ENCODE measurements at places on chromosomes 5 and 9.

- DNase-seq: no peak
These were observed 26.5 kb upstream of the ADRB2 start for GRCh38 chr5:148799737-148800527.

DNA sequence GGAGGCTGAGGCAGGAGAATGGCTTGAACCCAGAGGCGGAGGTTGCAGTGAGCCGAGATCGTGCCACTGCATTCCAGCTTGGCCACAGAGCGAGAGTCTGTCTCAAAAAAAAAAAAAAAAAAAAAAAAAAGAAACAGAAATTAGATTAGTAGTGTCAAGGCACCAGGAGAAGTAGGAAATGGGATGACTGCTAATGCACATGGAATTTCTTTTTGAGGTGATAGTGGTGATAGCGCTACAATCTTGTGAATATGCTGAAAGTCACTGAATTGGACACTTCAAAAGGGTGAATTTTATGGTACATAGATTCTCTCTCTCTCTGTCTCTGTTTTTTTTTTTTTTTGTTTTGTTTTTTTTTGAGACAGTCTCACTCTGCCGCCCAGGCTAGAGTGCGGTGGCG, 42.1 kb upstream of the SUB1 start:
- DNase-seq: no peak

GRCh38 chr9:107172979-107173347, 110.1 kb upstream of the RAD23B start:
- no peak for DNase-seq

DNA sequence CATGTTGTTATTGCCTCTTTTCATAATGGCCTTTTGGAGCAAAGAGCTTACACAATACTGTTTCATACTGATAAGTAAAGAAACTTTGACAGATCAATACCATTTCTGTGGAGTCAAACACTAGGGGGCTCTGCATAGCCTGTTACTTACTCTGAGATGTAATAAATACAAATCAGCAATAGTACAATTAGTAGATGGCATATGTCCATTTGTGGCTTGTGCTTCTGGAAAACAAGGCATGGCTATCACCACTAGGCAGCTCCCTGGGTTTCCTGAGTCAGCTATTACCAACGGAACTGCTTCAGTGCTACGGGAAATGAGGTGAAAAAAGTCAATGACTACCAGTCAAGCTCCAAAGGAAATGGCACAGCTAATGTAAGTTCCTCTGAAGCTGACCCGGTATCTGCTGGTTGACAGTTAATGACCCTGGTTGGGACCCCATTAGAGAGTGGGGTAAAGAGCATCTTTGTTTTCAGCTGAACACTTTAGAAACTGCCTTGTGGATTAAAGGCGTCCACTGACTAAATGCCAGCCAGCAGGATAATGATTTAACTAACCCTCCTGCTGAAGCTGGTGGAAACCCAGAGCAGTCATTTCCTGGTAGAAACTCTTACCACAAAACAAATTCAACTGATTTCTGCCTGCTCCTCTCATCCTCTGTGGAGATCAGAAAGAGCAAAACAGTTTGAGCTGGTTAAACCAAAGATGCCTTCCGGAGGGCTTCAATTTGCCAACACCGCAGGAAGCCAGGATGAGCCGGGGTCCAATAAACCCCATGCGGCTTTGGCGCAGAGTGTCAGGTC, 69.0 kb upstream of the FAM169A start:
- no peak for DNase-seq

GRCh38 chr9:134425812-134426211, 99.6 kb downstream of the RXRA start:
- DNase-seq: no peak

- DNase-seq: no peak
These were observed 14.3 kb upstream of the SNCAIP start for GRCh38 chr5:122297587-122298298.

DNA sequence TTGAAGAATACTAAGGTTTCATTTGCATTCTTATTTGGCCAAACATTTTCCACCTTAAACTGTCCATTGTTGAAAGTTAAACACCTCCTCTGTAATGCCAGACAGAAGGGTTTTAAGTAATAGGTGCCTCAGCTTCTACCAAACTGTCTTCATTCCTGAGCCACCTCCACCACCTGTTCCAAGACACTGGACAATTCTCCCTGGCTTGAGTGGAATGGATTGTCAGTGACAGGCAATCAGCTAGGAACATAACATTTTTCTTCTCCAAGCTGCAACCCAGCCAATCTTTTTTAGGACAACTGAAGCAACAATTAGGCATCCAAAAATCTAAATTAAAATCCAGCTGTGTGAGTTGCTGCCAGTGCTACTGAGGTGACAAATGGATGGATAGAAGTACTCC, 73.9 kb upstream of the ICE1 start:
- no peak for DNase-seq

DNA sequence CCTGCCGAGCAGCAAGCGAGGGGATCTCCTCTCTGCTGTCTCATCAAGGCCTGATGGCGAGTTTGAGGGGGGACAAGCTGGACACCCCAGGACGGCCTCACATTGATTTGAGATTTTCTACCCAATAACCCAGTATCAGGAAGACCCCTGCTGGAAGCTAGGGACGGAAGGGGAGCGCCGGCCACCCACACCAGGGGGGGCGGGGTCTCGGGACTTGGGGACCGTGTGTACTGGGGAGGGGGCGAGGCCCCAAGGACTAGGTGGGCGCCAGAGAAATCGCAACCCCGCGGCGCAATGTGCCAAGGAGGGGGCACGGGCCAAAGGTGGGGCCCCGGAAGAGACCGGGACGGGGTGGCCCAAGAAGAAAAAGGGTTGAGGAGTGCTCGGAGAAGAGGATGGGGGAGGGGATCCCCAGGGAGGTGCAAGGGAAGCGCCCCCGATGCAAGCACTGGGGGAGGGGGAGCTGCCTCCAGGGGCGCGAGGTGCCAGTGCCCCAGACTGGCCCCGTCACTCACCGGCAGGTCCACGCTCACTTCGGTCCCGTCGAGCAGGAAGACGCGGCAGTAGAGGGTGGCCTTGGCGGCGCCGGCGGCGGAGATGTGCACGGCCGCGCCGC, 1.1 kb downstream of the EPB41L4B start:
- no peak for DNase-seq

Measured in T-helper 22 cell (primary cell).